ENCODE measurements at places on chromosomes 13 and 19.
A peak's percentile ranks its signal among the peaks of the same experiment; 100 is the strongest.

DNA sequence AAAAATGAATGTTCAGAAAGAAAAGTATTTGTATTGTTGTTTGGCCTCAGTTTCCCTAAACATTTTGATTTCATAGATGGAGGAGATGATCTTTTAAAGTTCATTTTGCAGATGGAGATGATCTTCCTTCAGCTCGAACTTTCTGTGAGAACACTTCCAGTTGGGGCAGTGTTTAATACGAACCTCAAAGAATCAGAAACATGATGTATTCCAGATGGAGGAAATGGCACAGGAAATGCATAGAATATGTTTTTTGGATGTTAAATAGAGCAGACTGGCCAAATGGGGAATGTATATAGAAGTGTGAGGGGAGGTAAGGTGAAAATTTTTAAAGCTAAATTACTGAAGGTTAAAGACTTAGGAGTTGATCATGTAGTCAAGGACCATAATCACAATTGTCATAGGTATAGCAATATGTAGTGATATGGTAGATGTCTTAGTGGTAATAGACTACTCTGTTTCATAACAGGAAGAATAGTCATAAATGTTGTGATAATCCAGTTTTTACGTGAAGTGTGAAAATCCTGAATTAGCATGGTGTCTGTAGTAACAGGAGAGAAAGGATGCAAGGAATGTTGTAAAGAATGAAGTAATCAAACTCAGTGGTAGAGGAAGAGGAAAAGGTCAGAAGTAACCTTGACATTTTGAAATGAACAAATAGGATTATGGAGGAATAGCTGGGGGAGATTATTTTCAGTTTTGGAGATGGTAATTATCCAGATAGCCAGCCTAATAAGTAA is 5.1 kb downstream of the RAP2A start:
- no peak for DNase-seq

DNA sequence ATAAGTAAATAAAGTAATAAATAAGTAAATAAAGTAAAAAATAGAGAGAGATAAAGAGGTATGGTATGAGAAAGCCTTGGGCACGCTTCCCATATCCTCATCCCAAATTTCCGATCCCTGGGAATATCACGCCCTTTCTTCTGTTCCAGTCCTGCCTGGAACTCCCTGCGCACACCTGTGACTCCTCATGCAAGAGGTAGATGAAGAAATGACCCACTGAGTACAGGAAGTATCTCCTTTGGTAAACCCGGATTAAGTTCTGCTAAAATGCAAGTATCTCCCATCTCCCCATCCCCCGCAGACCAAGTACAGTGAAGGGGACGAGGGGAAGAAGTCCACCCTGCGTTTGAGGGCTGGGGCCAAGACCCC is 399 bp upstream of the ZNF136 start:
- DNase-seq = no peak

DNA sequence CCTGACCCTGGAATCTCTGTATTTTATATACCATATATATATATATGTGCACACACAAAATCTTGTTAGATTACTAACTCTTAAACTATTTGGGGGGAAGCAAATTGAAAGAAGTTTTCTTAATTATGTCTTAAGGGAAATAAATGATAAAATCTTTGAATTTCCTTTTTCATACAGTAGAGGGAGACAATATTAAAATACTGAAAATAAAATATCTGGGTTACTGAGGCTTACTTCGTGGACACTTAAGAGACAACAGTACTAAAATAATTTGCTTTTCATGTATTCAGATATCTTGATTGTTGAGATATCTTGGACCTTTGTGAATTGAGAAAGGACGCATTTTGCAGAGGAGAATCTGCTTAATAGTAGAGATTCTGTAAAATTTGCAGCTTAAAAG is 17.0 kb downstream of the SUGT1 start:
- DNase-seq = no peak

DNA sequence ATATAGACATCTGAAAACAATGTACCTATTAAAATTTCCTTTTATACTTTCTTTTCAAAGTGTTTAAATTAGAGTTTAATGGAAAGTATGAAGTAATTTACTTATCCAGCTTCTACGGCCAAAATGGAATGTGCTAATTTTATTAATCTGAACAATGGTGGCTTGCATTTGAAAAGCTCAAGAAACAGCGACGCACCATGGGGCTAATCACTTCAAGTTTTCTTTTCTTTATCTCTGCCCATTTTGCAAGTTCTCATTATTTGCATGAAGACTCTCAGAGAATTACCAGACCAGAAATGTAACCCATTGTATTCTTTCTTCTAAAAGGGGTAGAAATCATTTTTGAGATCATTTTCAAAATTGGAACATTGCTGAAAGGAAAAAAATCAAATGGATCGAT is 204.0 kb upstream of the STARD13 start:
- DNase-seq = no peak

GRCh38 chr19:17322854-17323253 is 11.8 kb downstream of the ANO8 start:
- no peak for DNase-seq

DNA sequence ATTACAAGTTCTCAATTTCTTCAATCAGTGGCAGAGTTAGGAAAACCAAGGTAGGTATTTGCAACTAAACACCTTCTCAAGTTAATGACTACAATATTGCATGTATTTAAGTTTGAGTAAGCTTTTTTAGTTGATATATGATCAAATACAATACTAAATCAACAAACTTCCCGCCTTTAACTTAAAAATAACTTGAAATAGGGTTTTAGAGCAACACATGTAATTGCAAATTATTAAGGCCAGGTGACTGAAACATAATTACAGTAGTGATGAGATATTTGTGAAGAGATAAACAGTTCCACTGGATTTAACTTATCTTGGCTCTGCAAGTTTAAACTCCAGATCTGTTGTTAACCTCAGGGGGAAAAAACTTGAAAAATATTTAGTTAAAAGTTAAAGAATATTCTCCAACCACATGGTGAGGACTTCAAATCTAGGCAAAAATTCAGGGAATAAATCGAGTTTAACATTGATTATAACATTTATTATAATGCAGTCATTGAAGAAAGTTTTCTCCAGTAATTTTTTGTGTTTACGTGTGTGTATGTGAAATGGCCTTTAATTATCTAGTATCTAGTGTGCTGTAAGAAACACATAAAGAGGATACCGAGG is 3.6 kb downstream of the DACH1 start:
- DNase-seq = no peak

- DNase-seq = peak; percentile 38
Observed at GRCh38 chr13:48709213-48709612, 55.5 kb downstream of the CYSLTR2 start.

DNA sequence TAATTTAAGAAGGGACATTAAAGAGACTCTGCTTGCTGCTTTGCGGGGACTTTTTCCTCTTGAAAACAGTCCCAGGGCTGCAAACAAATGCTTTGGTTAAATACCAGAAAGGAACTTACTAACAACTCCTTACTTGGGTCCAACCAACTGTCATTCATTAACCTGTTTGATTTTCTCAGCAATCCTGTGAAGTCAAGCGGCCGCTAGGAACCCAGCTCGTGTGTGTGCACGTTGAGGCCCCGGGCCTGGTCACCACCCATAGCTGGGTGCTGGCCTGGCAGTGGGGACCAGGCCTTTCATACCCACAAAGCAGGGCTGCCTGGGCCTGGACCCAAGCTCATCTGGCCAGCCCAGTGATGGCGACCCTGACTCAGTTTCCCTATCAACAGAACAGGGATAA is 50.7 kb downstream of the C1QTNF9 start:
- no peak for DNase-seq

DNA sequence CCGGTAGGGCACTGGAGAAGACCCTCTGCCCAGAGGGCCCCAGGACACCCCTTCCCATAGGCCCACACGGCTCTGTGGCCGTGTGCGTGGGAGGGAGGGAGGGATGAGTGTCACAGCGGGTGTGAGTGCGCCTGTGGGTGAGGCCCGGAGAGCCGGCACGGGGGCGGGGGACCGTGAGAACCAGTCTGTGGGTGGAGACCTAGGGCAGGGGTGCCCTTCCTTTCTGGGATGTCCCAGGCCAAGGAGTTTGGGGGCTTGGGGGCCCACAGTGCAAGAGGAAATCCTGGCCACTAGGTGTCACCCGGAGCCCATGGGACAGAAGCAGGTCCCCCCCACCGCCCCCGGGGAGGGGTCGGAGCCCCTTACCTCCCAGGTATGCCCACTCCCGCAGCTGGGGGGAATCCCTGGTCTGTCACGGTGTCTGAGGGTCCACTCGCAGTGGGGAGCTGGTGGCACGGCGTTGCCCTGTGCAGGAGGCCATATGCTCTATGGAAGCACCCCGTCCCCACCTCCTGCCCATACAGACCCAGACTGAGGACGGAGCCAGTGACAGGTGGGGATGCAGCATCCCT is 16.0 kb upstream of the SLC7A10 start:
- peak; percentile 27 for DNase-seq

DNA sequence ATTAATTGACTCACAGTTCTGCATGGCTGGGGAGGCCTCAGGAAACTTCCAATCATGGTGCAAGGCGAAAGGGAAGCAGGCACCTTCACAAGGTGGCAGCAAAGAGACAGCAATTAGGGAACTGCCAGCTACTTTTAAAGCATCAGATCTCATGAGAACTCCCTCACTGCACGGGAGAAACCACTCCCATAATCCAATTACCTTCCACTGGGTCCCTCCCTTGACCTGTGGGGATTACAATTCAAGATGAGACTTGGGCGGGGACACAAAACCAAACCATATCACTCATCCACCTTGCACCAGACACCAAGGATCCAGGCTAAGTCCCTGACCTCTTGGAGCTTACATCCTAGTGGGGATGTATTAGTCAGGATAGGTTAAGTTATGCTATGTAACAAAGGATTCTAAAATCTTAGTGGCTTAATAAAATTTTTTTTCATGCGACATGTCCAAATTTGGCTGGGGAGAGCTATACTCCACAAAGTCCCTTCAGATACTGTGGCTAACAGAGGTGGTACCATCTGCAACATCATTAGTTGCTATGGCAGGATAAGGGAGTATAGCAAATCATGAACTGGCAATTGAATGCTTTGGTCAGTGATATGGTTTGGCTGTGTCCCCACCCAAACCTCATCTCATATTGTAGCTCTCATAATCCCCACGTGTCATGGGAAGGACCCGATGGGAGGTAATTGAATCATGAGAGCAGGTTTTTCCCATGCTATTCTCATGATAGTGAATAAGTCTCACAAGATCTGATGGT is 8.3 kb upstream of the FAM187B start:
- DNase-seq = no peak

- peak; percentile 15 for DNase-seq
Observed at GRCh38 chr13:40158218-40158617, 502.8 kb downstream of the COG6 start.

- DNase-seq = no peak
Observed at GRCh38 chr13:28412981-28413380, 81.9 kb downstream of the FLT1 start.

- no peak for DNase-seq
Observed at GRCh38 chr19:29372921-29373797, 152.6 kb upstream of the VSTM2B start.

DNA sequence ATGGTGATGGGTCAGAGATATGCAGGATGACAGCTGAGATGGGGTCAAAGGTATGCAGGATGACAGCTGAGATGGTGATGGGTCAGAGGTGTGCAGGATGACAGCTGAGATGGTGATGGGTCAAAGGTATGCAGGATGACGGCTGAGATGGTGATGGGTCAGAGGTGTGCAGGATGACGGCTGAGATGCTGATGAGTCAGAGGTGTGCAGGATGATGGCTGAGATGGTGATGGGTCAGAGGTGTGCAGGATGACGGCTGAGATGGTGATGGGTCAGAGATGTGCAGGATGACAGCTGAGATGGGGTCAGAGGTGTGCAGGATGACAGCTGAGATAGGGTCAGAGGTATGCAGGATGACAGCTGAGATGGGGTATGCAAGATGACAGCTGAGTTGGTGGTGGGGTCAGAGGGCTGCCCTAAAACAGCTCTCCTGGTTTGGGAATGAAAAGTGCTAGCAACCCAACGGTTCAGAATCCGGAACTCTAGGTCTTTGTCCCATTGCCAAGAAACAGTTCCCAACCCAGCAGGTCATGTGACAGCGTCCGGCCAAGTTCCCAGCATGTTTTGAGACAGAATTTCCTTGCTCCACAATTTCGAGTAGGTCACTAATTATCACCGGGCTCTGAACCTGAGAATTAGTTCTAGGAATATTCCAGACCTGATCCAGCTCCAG is 3.2 kb downstream of the SELENOW start:
- DNase-seq = no peak

- no peak for DNase-seq
Observed at GRCh38 chr13:30453727-30454126, 12.0 kb downstream of the HMGB1 start.

DNA sequence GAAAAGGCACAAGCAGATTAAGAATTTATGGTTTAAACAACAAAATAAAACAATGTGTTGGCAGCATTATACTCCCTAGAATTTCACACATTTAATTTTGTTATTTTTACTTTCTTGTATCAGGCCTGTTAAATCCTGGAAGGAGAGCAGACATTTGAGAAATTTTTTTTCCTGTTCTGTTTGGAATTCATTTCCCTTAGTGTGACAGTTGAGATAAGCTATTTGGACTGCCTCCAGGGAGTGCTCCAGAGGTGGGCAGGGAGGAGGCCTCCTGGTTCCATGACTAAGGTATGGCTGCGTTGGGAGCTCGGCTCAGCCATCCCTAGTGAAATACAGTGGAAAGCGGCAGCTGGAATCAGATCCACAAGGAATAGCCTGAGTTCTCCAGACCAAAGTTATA is 185.7 kb downstream of the KCNRG start:
- no peak for DNase-seq

DNA sequence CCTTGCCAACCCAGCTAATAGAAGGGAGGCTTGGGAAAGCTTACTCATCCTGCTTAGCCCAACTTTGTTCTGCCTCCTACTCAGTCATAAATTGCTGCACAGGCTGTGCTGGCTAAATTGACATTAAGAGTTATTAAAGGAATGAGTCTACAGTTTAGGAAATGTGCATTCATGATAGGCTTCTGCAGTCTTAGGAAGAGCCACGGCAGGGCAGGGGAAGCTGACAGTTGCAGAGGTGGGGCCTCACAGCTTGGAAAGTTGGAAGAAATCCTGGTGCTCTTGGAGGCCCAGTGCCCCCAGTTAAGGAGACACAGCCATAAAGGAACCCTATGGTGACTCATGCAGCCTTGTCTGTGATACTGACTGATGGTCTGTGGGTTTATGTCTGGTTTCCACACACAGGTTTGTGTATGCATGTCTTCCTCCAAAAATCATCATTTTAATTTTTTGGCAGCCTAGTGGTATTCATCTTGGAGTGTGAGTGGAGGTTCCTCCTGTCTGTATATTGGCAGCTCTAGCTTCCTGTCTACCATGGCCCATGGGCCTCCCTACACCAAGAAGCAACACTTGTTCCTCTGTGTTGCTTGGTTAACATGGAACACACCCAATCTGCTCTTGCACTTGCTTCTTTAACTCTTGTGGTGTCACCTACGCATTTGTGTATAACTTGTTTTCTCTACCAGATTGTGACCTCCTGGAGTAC is 135.0 kb upstream of the KL start:
- peak; percentile 8 for DNase-seq

Data from activated CD4-positive, alpha-beta T cell treated with anti-CD3 and anti-CD28 coated beads, Interleukin-2, Interleukin-6, amounts not matched to agents 100 ng/mL and 50 ng/mL, durations not matched to agents 16 hours and 8 hours (primary cell).